Fibroblast of skin of right quadriceps (primary cell): ENCODE measurements at places on chromosomes 3 and 15.

DNA sequence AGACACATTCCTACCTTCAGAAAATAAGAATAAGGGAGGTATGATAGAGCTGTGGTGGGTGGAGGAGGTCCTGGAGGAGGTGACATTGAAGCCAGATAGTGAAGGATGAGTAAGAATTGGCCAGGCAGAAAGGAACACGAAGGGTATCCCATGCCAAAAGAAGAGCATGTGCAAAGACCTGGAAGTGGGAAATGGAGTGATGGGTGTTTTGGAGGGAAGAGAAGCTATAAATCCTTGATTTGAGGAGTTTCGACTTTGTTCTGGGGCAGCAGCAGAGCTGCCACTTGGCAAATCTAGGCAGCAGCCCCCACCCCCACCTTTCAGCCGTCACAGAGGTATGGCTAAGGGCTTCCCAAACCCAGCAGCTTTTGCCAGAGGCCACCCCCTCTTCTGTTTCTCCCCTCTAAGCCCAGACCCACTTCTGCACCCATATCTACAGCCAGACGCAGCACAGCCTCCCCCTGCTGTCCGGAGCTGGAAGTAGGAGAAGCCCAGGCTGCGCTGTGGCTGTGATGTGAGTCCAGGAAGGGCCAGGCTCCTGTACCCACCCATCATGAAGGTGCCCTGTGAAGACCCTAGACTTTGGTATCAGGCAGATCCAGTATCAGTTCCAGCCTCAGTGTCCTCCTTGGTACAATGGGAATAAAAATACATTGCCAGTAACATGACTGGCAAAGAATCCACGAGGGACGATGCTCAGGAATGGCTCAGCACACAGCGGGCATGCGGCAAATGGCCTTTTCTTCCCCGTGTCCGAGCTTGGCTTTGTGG is 188.7 kb upstream of the LINGO1 start:
- DNase-seq: peak; percentile 48

DNA sequence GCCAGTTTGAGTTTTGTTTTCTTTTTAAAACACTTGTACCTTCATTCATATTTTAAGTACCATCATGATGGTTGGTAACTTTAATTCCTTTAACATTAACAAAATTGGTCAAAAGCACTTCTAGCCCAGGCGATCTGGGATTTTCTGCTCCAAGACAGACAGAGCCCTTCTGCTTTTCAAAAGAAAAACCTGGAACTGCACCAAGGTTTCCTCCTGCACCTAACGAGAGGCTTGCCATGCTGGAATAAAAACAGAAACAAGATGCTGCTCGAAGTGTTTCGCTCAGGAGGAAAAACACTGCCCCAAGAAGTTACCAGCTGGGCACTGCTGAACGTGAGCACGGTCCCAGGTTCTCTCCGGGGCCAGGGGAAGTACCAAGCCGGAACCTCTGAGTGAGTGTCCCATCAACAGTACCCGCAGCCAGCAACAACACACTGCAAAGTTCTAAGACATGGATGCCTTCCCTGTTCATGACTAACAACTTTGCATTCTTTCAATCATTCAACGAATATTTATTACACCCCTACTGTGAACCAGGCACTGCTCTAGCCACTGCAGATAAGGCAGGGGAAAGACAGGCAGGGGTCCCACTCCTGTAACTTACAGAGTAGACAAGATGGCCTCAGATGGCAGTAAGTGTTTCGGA is 98.8 kb downstream of the XXYLT1 start:
- DNase-seq: peak; percentile 41

DNA sequence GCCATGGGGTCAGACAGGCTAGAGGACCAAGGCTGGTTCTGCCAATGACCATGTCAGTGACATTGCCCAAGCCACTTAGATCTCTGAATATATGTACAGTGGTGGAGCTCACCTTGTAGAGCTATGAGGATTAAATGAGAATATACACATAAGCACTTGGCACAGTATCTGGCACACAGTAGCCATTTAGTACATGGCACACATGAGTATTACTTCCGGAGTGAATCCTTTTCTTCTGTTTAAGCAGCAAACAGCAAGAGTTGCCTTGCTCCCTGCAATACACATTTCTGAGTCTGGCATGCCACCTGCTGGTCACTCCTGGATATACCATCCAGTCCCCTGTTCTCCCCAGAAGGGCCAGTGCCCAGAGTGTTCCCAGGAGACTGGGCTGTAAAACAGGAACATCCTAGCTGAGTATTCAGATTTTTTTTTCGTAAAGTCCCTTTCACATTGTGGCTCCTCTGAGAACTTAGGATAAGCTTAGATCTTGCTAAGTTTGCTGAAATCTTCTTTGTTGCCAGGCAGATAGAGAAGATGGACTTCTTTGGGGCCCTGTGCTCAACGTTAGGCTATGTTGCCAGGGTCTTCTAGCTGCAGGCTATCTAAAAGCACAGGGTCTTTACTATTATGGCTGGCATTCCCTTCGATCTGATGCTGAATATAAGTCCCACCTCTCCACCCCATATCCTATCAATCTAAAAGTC is 203.4 kb downstream of the ADAMTS9 start:
- DNase-seq: peak; percentile 76

GRCh38 chr3:140051019-140051957 is 116.3 kb downstream of the CLSTN2 start:
- DNase-seq: no peak

DNA sequence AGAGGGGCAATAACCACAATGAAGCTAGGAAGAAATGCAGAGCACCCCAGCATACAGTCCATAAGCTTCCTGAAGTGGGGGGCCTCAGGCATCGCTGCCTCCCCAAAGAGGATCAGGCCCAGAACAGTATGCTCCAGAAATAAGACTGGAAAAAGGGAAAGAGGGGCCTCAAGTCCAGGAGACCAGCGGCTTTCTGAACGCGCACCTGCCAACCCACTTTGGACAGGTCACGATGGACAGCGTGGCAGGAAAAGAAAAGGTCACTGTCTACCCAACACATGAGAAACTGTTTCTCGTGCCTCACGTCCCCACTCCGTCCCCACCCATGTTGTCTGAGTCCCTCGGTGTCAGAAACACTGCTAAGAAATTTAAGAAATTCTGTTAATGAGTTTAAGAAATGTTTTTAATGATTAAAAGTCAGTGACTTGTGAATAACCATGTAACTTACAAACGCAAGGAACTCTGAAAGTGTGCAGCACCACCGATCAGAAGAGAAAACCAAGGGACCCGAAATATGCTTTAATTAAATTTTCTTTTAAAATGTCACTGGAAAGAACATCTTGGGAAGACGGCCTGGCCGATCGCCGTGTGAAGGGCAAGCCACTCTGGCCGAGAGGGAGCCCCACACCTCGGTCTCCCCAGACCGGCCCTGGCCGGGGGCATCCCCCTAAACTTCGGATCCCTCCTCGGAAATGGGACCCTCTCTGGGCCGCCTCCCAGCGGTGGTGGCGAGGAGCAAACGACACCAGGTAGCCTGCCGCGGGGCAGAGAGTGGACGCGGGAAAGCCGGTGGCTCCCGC is 1.7 kb upstream of the PPARG start:
- DNase-seq: no peak

GRCh38 chr3:24622138-24622537 is 127.5 kb upstream of the THRB start:
- DNase-seq: no peak

DNA sequence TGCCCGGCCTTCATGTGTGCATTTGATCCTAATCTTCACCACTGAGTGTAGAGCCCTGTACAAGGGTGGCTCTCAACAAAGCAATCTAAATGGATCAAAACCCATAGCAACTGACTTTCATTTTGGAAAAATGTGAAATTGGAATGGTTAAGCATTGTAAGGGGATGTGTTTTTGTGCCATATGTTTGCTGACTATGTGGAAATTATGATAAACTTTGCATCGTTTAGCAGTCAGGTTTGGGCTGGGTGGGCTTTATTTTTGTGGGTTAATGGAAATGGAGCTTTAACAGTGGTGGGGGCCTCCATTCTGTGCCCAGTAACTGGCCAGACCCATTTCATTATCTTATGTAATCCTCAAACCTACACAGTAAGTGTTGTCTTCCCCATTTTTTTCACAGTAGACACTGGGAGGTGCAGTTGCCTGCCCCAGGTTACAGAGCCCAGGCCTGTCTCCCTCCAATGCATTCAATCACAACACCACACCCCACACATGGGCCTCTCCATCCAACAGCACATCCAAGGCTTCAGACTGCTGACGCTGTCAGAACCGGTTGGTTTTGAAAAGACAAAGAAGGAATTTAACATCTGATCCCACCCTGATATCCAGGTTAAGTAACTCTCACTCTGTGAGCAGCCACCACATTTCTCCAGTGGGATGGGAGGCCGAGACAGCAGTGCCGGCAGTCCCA is 136.3 kb upstream of the ABHD17C start:
- DNase-seq: no peak

- peak; percentile 14 for DNase-seq
Measured at GRCh38 chr15:78565951-78566774, 843 bp downstream of the CHRNA5 start.

DNA sequence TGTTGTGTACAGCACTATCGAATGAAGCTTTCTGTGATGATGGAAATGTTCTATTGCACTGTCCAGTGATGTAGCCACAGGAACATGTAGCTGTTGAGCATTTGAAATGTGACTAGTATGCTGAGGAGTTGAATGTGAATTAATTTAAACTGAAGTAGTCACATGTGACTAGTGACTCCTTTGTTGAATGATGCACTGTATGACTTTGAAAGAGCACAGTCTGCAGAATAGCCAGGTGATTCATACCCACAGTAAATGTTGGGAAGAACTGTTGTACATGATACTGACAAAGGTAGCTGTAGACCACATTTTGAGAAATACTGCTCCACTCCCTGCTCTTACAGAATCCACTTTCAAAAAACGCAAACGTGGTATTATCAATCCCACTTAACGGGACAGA is 34.0 kb upstream of the ACTL6A start:
- DNase-seq: no peak

GRCh38 chr3:197811343-197811742 is 20.3 kb downstream of the LRCH3 start:
- peak; percentile 85 for DNase-seq

- DNase-seq: peak; percentile 91
Measured at GRCh38 chr15:44157679-44158078, 37.4 kb downstream of the FRMD5 start.

DNA sequence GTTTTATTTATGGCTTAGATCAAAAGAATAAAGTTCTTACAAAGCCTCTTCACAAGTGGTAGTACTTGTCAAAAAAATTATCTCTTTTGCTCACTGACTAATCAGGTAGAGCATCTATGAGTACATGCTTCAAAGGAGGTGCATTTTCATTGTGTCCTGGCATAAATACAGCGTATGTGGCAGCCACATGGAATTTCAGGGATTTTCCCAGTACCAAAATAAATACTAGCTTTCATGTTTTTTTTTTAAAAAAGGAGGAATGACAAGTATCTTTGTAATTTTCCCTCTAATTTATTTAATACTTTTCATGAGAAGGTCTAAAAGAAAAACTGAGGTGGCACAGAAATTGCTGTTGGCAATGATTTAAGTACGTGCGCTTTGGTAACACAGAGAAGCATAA is 597.8 kb upstream of the ALCAM start:
- peak; percentile 11 for DNase-seq

DNA sequence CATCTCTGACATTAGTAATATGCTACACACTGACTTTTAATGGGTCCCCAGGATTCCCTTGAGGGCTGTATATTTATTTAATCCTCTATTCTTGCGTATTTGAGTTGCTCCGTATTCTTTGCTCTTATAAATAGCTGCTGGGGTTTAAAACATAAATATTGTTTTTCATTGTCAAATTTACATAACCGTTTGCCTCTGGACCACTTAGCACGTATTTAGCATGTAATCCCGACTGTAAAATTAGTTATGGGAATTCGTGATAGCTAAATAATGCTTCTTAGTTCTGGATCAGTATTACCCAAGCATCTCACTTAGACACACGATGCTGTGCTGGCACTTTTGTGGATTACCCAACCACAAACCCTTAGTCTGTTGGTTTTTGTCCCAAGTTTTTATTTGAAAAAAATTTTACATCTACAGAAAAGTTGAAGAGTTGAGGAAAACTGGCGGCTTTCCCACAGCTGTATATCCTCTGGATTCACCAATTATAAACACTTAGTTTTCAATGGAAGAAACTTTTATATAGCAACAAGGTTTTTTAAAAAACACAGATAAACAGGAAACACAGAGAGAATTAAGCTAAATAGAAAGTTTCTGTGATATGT is 296.8 kb upstream of the TPM1 start:
- no peak for DNase-seq

DNA sequence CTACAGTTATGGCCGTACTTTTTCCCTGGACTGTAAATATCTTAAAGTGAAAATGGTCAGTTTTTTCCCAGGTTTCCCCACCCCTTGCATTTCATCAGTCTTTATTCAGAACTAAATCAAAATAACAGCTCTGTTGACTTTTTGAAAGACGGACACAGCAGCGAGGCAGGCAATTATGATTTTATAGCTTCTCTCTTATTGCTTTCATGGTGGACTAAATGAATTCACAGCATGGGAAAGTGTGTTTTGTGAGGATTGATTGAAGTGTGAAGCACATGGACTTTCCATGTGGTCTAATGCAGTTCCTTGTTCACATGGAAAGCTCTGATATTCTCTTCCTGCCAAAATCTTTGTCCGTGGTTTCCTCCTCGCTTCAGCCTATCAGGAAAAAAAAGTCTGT is 268.7 kb upstream of the ARL6 start:
- no peak for DNase-seq

DNA sequence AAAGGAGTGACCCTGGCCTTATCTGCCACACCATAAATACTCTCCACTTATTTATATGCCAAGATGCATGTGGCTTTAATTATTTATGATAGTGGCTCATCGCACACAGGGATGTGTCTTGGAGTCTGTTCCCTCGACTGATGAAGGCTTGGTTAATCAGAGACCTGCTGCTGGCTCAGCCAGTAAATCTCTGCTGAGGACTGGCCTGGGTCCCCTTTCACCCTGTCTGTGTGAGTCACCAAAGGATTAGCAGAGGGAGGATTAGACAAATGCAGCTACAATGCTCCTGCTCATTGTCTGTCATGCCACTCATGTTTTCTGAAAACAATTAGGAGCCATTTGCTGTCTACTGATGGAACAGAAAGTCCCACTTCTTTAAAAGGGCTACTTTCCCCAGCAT is 226.8 kb downstream of the NTRK3 start:
- DNase-seq: peak; percentile 79

DNA sequence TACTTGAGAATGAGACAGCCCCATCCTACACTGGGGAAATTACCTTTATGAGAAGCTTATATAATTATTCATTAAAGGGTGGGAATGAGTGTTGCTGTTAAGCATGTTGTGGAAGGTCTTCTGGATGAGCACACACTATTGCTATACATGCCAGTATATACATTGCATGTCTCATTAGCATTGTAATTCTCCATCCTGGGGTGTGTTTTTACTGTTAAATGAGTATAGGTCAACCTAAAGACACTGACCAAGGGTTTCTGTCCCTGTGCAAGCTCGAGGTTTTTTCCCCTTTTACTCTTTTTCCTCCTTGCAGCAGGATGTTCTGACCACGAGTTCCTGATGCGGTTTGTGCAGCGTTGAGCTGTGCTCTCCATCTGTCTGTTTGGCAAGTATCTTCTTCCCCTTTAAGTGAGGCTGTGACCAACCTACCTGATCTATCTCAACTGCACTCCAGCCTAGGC is 7.2 kb upstream of the IVD start:
- no peak for DNase-seq

- DNase-seq: no peak
Measured at GRCh38 chr3:10223676-10224639, 24.3 kb upstream of the TATDN2 start.
